Stimulated activated CD4-positive, alpha-beta T cell treated with anti-CD3 and anti-CD28 coated beads, Interleukin-4, amount 100 ng/mL, for 4 hours (primary cell): ENCODE measurements at places on chromosomes 5 and 9.

DNA sequence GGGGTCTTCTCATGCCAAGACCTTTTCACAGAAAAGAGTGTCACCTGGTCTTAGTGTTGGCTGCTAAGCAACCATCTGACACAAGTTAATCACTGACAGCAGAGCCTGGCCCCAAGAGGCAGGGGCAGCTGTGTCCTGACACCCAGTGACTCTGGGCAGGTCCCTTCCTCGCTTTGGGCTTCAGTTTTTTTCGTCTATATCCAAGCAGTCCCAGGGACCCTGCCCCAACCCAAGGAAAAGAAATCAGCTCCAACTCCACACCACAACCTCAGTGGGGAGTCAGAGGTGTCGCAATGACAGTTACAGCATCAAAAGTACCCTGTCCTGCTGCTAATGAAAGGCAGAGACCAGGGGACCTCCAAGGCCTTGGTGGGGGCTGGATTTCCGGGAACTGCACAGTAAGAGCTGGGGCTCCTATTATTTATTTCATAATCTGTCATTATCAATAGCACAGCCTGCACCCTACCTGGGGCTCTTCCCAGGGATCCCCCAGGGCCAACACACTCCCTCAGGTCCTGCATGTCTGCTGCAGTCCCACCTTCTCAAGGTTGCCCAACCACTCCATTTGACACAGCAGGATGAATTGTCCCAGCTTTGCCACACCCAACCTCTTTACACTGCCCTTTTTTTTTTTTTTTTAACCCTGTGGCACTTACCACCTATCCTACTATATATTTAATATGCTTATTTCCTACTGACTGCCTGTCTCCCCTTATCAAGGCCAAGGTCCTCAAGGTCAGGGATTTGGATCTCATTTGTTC lies 9.4 kb downstream of the ANKS6 start:
- DNase-seq = no peak

DNA sequence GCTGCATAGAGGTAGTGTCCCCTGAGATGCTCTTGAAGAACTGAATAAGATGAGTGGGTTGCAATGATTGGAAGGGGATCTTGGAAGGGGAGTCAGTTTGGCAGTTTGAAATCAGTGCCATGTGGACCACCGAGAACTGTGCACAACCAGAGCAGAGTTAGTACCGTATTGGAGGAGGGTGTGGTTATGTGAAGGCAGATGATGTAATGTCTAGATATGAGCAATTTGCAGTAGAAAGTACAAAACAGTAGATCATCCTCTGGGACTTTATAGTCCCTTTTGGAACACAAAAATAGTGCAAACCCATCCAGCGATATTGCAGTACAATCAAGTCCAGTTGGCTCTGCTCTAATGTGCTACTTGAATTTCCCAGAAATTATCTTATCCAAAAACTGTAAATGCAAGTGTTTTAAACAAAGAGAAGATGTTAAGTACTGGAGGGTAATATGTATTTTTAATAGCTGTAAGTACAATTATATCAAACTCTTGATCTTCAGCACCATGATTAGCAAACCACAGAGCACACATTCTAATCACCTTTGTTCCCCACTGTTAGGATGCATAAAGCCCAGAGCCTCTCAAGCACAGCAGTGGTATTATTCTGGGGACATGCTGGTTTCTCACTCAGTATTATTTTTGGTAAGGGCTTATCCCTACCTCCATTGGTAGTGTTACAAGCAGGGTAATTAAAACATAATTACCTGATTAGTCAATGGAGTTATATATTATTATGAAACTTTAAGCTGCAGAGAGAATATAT lies 41.5 kb downstream of the MEGF10 start:
- no peak for DNase-seq

DNA sequence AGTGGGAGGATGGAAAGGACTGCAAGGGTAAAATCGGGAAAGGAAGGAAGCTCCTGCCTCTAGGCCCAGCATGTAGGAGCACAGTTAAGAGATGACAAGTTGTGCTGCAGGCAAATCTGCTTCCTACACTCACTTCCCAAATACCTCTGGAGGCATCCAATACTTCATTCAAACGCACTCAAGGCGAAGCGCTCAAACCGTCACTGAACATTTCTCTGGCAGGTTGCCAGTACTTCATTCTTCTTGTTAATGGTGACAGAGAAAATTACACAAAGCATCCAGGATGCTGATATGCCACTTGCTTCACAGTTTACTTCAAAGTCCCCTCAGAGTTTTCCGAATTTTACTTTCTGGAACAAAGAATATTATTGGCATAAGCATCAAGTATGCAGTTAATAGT lies 59.8 kb downstream of the NREP start:
- no peak for DNase-seq

GRCh38 chr5:81194633-81195334 lies 38.3 kb upstream of the CKMT2 start:
- DNase-seq = peak; percentile 81

GRCh38 chr9:9352877-9353481 lies 1259.8 kb downstream of the PTPRD start:
- DNase-seq = no peak

DNA sequence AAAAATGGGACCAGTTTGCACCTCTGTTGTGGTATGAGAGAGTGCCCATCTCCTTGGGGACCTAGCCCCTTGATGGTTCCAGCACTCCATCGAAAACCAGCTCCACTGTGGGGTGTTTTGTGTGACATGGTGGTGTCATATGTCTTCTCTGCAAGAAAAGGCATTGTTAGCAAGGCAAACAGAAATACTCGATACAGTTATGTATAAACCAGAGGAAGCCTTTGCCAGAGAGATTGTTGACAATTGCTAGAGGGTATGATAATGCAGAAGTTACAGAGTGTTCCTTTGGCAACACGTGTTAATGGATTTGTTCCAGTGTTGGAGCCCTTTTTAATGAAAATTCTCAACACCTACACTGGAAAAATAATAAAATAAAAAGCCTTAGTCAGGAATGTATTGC lies 270.4 kb upstream of the DMRT1 start:
- DNase-seq = no peak

DNA sequence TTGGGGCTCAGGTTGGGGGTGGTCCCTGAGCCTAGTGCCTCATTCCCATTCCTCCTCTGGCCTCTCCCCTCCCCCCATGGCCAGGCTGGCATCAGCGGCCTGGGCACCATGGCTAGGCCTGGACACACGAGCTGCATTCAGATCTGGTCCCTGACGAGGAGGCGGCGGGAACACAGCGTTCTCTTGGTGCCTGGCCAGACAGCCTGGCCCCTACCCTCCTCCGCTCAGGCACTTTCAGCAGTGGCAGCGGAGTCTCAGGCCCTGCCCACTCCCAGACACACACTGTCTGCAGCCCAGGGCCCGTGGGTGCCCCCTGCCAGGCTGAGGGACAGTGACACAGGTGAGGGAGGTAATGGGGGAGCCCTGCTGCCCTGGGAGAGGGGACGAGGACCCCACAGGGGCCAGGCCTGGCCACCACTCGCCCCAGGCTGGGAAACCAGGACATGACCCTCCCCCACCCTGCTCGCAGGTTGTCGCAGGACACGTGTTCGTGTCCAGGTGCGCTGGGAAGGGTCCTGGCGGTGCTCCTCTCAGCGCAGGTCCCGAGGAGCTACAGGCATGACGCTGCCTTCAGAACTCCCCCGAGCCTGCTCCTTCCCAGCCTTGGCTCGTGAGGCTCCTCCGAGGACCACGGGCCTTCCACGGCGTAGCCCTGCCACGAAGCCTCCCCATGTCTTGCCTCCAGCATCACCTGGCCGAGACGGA lies 19.9 kb upstream of the UBAC1 start:
- no peak for DNase-seq

- DNase-seq = peak; percentile 24
Measured at GRCh38 chr5:170420806-170421412, 31.7 kb upstream of the KCNMB1 start.
